Lower lobe of right lung (tissue), 2 donors: ENCODE measurements at places on chromosomes 5 and 9.

DNA sequence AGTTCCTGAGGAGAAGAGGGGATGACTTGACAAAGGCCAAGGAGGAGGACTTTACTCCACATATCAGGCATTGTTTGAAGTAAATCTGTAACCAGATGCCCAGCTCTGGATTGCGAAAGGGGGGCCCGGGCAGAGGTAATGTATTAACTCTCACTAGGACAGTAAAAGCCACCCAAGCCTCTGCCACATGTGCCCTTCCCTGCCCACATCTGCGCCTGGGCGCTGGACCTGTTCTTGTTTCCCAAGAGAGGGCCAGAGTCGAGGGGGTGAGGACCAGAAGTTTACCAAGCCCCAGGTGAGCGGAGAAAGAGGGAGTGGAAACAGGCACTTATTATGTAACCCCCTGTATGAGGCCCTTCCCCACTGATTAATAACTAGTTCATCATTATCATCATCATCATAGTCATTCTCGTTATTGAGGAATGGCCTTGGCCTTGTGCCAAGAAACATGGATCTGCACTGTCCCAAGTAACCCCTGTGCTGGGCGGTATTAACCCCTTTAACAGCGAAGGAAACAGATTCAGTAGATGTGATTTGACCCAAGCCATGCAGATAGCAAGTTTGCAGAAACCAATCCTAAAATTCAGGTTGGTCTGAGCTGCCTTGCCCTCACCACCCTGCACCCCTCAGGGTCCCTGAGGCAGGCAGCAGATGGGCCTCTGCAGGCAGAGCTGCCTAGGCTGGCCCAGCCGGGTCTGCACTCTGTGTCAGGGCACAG lies at the start of gene SLC23A1:
Gene SLC23A1 (minus strand): TSS at position 23 of the 718 bp plus-strand sequence. CDS start 44 bp downstream, outside the sequence.
- DNase-seq = no peak

DNA sequence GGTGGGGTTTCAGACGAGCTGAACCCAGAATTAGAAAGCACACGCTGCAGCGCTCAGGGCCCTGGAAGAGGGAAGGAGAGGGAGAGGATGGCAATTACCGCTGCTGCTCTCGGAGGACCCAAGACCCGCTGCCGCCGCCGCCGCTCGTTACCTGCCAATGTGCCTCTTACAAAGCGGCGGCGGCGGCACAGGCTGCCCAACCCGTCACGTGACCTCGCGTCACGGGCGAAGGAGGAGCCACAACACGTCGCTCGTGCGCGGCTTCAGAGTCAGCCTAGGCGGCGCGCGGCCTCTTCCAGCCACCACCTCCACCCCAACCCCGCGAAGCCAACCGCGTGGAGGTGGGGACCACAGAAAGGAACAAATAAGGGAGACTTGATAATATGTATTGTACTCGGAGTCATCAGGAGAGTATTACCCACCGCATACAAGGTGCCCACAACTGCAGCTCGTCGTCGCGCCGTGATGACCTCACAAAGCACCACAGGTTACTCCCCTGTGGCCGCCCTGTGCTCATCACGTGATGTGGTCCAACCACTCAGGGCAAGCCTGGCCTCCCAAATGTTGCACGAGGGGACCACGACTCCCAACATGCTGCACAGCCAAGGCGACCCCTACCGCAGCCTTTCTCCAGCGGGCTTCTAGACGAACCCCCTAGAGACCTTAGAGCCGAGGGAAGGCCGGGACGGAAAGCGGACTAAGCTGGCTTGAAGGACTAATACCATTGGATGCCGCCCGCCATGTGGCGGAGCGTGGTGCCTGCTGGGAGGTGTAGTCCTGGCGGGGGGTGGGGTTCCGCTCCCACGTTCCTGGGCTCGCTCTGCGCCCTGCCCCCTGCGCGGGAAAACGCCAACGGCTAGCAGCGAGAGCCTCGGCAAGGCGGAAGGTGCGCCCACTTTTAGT lies at the start of gene UBAP2:
Gene UBAP2 (minus strand): TSS at position 161 of the 903 bp plus-strand sequence. CDS start 31,739 bp downstream, outside the sequence.
- DNase-seq = peak; percentile 99

DNA sequence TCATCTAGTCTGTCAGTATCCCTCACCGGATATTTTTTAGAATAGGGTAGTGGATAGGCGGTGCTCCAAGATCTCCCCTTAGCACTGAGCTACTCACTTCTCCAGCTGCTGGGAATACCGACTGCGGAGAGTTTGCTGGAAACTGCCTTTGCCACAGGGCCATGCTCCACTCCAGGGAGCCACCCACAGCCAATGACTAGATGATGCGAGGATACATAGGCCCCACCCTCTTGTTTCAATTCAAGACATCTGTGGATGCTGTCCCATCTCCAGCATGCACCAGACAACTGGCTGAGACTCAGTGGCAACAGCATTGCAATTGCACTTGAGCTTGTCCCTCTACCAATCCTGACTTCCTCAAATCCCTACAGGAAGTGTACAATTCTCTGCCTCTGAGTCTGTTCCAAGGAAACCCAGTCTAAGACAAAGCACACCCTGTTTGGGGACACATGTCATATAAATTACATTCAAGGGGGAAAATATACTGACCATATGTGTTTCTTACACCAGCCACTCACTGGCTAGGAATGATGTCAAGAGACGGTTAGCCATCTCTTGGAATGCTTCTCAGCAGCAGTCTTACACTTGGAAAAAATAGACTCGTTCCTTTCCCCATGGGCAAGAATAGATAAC lies 312.6 kb upstream of the KIF2A start:
- DNase-seq = no peak

DNA sequence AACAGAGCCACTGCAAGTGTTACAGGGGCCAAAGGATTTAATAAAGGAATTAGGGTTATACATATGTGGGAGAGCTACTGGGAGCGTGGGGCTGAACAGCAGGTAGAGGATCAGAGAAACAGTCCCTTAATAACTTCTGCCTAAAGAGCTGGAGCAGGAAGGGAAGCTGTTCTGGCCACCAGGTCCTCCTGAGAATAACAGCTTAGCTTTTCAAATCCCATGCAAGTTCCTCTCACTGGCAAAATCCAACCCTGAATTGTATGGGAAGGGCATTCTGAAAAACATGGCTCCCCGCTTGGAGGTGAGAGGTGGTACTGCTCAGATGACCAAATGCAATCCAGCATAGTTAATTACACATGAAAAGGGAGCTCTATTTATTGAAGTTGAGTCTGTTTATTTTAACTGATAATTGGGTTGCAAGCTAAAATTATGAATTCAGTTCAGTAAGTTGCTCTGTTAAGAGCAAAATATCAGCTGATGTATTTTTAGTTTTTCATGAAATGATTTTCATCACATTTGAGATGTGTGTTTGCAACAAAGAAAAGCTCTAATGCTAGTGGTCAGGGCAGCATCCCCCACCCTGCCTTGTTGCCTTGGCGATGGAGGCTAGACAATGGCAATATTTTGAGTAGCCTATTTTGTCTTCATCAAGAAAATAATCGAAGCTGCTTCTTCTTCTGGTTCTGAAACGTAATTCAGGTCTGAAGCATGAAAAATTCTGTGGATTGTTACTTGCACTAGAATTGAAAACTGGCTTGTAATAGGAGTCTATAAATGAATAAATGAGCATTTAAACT lies 58.4 kb upstream of the SH3GL2 start:
- DNase-seq = no peak

DNA sequence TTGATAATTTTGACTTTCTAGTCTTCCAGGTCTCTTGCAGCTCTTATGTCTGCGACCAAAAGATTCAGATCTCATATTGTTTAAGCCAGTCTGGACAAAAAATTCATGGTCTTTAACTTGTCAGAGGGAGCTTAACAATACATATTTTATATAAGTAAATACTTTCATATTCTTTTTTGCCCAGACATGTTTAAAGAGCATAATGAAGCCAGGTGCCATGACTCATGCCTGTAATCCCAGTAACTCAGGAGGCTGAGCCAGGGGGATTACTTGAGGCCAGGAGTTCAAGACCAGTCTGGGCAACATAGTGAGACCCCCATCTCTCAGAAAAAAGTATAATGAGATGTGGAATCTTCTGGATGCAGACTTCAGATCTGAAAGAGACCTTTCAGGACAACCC lies 69.8 kb downstream of the JMY start:
- DNase-seq = no peak

DNA sequence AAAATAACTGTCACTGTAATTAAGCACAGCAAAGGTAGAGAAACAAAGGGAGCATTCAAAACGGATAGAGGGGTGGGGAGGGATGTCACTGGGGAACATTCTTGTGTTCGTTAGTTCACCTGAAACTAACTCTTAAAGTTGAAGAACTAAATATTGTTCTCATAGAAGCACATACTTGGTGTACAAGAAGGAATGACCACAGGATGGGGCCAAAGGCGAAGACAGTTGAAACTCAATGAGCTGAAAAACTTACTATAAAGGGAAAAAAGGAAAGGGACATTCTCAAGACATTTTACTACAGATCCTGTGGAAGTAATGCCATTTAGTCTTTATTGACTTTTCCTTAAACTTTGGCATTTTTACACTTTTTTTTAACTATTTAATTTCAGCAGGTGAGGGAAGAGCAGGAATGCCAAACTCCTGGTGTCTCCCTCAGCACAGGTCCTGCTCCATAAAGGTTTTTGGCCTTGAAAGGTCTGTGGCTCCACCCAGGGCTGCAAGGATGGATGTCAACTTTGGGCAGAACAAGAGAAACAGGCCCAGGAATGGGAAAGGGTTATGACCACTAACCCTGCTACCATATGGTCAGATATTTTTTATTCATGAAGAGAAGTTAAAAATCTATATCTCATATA lies 197.6 kb upstream of the RASA1 start:
- no peak for DNase-seq

- no peak for DNase-seq
These were observed 36.9 kb downstream of the LNPEP start for GRCh38 chr5:96972599-96973334.

GRCh38 chr9:109012009-109012875 lies 1.1 kb downstream of the CTNNAL1 start:
- DNase-seq = peak; percentile 61

- no peak for DNase-seq
These were observed 945.2 kb upstream of the C9orf72 start for GRCh38 chr9:28518439-28518838.

DNA sequence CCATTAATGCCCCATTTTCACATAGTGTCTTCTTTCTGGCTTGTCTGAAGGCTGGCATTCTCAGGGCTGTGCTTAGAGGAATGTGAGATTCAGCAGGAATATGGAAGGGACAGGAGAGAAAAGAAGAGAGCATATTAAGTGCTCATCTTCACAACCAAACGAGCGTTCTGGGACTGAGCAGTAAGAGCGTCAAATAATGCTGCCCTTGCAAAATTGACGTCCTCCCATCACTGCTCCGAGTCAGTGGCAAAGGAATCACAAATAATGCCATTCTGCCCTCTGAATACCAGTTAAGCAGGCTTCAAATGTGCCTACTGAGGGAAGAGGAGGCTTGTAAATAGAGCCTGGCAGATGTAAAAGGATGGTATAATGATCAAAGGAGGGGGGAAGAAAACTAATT lies 351.2 kb downstream of the EBF1 start:
- DNase-seq = no peak

- no peak for DNase-seq
These were observed 214.3 kb upstream of the GRIA1 start for GRCh38 chr5:153276151-153276550.

DNA sequence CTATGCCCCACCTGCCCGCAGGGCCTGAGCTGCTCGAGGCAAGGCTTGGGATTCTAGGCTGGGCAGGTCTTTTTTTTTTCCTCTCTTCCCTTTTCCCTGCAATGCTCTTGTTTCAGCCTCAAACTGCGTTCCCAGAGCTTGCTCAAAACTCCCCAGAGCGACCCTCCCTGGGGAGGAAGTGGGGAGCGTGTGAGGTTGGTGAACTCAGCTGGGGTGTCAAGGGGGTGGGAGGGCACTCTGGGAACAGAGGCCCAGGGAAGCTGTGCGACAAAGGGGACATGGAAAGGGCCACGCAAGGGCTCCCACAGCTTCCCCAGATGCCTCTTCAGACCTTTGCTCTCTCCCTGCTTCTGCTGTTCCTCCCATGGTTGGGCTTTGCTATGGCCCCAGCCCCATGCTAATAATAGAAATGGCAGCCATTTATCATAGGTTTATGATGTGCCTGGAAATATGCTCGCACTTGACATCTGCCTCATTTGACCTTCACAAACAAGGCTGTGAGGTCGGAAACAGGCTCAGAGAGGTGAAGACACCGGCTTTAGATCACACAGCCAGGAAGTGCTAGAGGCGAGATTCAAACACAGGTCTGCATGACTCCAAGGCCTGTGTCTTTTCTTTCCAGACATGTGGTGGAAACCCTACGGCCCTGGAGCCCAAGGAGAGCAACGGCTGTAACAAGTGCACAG lies 40.9 kb upstream of the IL17B start:
- no peak for DNase-seq

GRCh38 chr5:14451871-14452270 lies 129.7 kb upstream of the OTULINL start:
- DNase-seq = no peak

- DNase-seq = peak; percentile 58
These were observed 29.3 kb downstream of the PRRC2B start for GRCh38 chr9:131423171-131423581.

- no peak for DNase-seq
These were observed 3.5 kb downstream of the DBN1 start for GRCh38 chr5:177469750-177470525.

DNA sequence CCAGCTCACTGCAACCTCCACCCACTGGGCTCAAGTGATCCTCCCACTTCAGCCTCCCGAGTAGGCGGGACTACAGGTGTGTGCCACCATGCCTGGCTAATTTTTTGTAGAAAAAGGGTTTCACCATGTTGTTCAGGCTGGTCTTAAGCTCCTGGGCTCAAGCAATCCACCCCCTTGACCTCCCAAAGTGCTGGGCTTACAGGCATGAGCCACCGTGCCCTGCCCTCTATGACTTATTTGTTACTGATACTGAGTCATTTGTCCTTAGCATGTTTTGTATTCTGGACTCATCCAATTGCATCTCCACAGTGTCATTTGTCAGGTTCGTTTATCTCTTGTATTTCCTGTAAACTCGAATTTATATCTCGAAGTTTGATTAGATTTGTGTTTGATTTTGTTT lies 2.7 kb upstream of the ITK start:
- DNase-seq = no peak

DNA sequence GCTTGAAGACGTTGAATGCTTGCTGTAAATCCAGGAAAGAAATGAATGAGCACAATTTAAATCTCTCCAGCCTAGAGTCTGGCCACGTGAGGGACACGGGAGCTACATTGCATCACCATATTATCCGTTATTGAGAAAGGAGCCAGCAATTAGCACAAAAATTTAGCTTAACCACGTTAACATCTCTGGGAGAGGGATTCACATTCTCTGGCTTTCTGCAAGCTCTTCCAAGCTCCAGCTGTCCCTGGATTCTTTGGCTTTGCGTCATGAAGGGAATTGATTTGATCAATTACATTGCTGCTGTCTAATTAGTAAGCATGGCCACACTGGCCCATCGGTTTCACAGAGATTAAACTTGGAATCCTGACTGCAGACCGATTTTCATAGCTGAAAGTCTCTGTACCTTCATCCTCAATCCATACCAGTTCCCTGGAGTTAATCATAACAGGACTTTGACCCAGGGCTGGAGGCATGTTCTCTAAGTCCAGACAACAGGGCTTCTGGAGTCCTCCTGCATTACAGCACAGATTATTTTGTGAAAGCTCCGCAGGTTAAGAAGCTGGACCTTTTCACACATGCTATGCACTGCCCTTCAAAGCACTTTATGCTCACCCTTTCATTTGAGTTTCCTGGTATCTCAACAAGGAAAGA lies 31.6 kb downstream of the ADRA1B start:
- DNase-seq = no peak

- DNase-seq = no peak
These were observed 305.1 kb upstream of the RGMB start for GRCh38 chr5:98468188-98468869.
